ENCODE measurements at places on chromosomes 12 and 14.

- DNase-seq = no peak
These were observed 58.2 kb upstream of the ALG10B start for GRCh38 chr12:38258411-38258810.

GRCh38 chr14:89013098-89013504, 188.7 kb downstream of the TTC8 start:
- no peak for DNase-seq

DNA sequence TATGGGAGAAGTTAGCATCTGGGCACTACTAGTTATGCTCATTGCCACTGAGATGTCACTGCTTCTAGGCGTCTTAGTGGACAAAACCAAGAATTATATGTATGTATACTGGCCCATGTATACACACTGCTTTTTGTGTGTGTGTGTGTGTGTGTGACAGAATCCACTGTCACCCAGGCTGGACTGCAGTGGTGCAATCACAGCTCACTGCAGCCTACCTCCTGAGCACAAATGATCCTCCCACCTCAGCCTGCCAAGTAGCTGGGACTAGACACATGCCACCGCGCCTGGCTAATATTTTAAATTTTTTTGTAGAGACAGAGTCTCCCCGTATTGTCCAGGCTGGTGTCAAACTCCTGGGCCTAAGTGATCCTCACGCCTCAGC, 25.2 kb downstream of the LIMA1 start:
- no peak for DNase-seq

GRCh38 chr14:103436533-103436932, 51.3 kb downstream of the MARK3 start:
- DNase-seq = no peak

- DNase-seq = no peak
These were observed 291.1 kb downstream of the SYT1 start for GRCh38 chr12:79155683-79156082.

DNA sequence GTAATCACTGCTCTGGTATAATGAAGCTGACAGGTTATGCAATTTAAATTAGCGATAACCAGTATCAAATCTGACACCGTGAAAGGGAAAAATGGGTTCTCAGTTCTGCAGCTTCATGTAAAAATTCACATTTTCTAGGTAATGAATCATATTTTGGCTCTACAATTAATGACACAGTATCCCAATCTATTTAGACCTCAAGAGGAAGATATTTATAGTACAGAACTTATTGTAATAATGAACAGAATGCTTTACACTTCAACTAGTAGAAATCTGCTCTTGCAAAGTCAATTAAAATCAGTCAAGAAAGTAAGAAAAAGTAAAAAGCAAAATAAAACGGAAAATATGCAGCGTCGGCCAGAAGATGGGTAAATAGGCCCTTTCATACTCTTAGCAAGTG, 24.3 kb downstream of the SEL1L start:
- no peak for DNase-seq

DNA sequence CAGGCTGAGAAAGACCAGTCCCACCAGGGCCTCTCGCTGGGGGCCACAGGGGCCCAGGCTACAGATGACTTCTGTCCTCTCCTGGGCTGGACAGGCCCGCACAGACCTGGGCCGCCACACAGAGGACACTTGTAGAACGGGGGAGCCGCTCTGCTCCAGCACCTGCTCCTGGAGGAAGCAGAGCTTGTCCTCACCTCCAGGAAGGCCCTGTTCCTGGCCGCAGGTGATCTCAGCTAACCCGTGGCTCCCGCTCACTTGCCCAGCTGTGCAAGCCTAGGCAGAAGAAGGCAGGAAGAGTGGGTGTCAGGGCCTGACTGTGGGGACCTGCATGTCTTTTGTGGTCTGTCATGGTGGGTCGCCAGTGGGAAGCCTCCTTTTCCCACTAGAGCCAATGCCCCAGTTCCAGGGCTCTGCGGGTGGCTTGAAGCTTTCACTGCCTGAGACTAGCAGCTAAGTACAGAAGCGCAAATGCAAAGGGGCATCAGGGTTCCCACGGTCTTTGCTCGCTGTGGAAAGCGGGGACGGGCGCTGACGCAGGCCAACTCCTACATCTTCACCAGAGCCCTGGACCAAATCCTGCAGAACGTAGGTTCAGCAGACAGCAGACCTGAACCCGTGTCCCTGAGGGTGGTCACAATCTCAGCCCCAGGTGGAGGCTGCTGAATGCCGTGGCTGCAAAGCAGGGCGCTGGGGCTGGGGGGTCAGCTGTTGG, 8.8 kb upstream of the CEP170B start:
- no peak for DNase-seq

- DNase-seq = no peak
These were observed 14.4 kb downstream of the LRCOL1 start for GRCh38 chr12:132596016-132596415.

DNA sequence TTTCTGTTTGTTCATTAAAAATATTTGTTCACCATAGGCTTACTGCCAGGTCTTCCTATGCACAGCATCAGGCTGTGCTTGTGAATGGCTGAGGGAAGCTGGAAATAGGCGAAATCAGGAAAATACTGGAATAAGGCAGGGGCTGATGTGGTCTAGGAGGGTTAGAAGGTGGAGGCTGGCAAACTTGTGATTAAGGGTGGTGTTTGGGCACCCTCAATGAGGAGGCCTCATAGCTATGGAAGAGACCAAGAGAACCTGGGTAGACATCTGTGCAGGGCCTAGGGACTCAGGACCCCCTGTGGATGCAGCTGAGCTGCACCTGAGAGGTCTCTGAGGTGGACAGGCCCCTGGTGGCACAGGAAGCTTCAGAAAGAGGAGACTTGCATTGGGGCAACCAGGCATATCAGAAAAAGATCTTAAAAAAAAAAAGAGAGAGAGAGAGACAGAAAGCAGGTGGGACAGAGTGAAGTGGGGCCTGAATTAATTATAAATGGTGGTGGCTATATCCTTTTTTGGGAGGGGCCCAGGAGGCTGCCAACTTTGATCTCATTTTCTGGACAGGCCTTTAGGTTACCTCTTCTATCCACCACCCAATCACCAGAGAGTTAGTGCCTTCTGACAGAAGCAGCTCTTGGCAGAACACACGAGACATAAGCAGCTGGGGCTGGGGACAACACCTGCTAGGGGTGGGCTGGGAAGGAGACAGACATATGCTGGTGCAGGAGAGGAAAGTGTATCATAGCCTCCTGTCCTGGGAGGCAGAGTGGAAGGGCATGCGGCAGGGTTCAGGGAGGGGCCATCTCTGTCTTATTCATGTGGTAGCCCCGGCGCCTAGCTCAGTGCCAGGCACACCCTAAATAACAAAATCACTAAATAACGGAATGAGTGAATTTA, 46.7 kb upstream of the ATP23 start:
- DNase-seq = no peak

Data from breast epithelium (tissue), 4 donors.